Endothelial cell (in vitro differentiated cells): ENCODE measurements at places on chromosomes 5 and 9. TPM values are rescaled to one million over a fixed set of nuclear protein-coding genes. Genes with fewer than 3 reads are reported as not detected.

DNA sequence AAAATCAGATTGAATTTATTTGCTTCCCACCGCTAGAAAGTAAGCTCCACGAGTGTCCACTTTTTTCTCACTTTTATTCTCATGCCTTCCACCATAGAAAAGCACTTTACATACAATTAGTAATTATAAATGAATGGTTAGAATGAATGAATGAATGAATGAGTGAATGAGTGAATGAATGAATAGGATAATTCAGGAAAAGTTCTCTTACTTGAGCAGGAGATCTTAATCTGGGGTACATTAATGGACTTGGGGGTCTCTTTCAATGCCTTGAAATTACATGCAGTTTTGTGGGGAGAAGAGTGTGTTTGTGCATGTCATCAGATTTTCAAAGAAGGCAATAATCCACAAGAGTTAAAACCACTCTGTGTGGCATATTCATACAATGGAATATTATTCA is 229.9 kb upstream of the NR4A3 start:
- DNase-seq: no peak

GRCh38 chr5:79062436-79062835 is 7.0 kb downstream of the DMGDH start:
- DNase-seq: no peak

GRCh38 chr9:89410022-89410421 is 87.9 kb downstream of the SEMA4D start:
- DNase-seq: no peak

DNA sequence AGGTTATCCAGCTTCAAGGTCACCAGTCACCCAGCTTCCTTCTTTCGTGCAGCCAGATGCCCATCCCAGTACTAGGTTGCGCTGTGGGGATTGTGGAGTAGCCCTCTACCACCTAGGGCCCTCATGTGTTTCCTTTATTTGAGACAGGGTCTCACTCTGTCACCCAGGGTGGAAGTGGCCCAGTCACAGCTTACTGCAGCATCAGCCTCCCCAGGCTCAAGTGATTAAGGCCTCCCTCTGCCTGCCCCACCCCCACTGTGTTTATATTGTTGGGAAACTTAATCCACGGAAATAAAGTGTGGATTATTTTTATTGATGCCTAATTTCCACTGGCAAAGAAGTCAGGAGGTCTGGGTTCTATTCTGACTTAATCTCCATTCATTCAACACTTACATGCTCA is 4.3 kb downstream of the IL17B start:
- DNase-seq: no peak

GRCh38 chr9:123821619-123822018 is 108.3 kb downstream of the DENND1A start:
- DNase-seq: no peak

The KYAT1 gene
- 3.3 TPM for total RNA-seq

The STC2 gene
- 3.6 TPM for total RNA-seq

The LHX6 gene
- total RNA-seq: 6.0 TPM

The FRRS1L gene
- total RNA-seq: 0.03 TPM
